ENCODE measurements at places on chromosomes 11 and 22.
A peak's percentile ranks its signal among the peaks of the same experiment; 100 is the strongest.

GRCh38 chr11:72441752-72442207 is 7.4 kb upstream of the CLPB start:
- DNase-seq, result no peak

DNA sequence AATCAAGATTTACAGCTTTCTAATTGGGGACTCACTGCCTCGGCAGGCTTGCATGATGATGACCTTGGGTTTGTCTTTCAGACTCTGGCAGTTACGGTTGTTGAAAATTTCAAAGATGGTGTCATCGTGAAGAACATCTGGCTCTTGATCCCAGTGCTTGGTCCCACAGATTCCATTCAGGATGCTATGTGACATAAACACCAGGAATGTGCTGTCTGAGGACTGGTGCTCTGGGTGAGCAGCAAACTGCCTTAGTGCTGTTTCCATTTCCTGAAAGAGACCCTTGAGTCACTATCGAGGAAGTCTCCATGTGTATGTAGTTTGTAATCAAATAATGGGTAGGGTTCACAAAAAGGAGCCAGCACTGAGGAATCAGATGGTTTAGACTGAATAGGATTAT is 7.1 kb downstream of the CASP12 start:
- DNase-seq, result no peak

GRCh38 chr11:125329786-125330185 is 165.2 kb downstream of the PKNOX2 start:
- no peak for DNase-seq

DNA sequence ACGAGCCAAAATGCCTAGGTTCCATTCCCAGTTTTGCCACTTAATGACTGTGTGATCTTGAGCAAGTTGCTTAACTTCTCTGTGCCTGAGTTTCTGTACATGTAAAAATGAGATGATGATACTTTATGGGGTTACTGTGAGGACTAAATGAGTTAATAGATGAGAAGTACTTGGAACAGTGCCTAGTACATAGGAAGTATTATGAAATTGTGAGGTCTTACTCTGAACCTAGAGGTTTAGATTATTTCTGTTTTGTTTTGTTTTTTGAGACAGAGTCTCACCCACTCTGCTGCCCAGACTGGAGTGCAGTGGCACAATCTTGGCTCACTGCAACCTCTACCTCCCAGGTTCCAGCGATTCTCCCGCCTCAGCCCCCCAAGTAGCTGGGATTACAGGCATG is 227.0 kb upstream of the POU2AF2 start:
- no peak for DNase-seq

DNA sequence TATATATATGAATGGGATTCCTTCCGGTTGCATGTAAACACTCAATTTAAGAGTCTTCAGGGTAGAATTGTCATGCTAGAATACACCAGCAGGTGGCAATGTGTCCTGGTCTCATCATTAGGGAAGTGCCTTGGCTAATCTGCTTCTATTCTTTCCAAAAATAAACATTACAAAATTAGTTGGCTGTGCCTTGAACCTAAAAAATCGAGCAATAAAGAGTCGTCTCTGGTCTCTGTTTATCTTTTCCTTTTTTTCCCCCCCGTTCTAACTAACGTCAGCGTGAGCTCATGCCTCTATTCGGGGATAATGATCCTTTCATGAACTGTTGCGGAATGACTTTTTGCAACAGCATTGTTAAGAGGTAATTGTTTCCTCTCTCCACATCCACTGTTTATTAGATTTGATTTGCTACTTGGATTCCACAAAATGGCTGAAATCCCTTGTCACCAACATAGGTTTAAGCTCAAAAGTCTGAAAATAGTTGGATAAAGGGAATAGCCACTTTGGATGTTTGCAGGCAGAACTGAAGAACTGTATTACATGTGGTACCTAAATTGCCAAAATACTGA is 1.2 kb upstream of the ARHGEF12 start:
- DNase-seq, result peak; percentile 51

DNA sequence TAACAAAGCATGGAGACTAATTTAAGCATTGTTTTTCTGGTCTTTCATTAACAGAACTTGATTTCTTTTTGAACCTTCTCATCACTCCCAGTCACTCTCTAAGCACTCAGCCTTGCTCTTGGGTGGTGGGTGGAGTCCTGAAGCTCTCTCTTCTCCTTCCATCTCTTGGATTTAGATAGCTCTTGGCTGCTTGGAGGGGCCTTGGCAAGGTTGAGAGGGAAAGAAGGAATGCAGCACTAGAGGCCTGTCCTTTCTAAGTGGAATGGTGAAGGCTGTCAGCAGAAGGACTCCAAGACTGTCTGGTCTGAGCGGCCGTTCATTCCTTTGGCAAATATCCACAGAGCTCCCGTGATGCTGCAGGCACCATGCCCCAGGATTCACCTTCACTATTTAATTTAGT is 168.6 kb upstream of the E2F8 start:
- no peak for DNase-seq

DNA sequence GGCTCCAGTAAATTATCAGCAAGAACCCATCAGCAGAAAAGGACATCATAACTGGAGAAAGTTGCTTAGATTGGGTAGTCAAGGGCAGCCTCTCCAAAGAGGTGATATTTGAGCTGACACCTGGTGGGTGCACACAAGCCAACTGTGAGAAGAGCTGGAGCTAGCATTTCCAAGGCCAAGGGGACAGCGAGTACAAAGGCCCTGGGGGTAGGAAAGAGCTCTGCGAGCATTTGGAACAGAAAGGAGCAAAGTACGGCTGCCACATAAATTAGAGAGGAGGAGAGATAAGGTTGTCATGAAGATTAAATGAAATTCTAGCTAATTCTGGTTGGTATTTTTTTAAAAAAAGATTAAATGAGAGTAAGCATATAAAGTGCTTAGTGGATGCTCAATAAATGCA is 21.7 kb upstream of the SMCO4 start:
- DNase-seq, result no peak

DNA sequence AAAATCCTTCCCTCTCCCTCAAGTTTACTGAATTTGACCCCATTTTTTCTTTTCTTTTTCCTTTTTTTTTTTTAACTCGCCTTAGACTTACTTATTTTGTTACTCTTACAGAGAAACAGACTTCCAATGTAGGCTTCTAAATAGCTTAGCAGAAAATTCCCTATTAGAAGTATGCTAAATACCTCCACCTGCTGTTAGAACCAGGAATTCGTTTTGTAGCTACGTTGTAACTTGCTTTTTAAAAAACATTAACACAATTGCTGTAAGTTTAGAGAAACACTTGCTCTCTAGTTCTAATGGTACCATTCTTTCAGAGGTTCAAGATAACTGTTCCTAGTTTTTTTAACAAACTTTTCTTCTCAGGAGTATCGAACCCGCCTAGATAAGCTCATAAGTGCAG is 324.2 kb downstream of the DCDC1 start:
- DNase-seq, result no peak

- DNase-seq, result no peak
These were observed 2.4 kb upstream of the TAF10 start for GRCh38 chr11:6614446-6614845.

- DNase-seq, result no peak
These were observed 243.3 kb upstream of the B3GAT1 start for GRCh38 chr11:134655189-134655989.

DNA sequence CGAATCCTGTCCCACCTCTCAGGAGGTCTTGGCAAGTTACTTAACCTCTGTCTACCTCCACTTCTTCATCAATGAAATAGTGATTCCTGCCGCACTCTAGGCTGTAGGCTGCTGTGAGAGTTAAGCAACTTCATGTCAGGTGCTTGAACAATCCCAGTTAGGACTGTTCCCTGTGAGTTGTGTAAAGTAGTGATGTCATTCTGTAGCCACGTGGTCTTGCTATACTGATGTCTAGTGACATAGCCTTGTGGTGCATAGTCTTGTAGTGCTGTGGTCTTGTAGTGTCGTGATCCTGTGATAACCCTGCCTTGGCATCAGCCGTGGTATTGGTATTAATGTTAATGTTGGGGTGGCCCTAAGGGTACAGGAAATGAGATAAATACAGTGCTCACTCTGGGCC is 30.3 kb upstream of the PRR5 start:
- peak; percentile 34 for DNase-seq

- no peak for DNase-seq
These were observed 65.8 kb upstream of the NECTIN1 start for GRCh38 chr11:119794756-119795155.

- DNase-seq, result no peak
These were observed 40.9 kb downstream of the SERPINH1 start for GRCh38 chr11:75602951-75603350.

GRCh38 chr22:49769691-49770546 is 57.8 kb downstream of the BRD1 start:
- no peak for DNase-seq

DNA sequence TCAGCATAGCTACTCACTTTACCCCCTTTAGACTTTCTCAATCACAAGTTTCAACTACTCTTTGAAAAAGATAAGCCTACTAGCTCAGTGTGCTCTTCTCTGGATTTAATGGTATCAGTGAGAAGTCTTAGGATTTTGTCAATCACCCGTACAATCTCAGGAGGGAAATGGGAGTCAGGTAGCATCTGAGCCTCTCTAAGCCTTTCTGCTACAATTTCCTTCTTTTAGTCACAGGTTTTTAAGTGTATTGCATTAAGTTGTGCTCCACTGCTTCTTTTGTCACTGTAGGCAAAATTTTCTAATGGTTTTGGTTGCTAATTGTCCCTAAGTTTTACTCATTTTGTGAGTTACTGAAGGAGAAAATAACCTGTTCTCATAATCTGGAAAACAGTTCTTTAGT is 758.5 kb upstream of the CCDC90B start:
- no peak for DNase-seq
